ENCODE measurements at places on chromosomes 1 and 21.

- no peak for DNase-seq
Measured at GRCh38 chr1:2561446-2561845, 5.3 kb downstream of the TNFRSF14 start.

GRCh38 chr1:2800664-2801045 is 838 bp downstream of the TTC34 start:
- DNase-seq: no peak

DNA sequence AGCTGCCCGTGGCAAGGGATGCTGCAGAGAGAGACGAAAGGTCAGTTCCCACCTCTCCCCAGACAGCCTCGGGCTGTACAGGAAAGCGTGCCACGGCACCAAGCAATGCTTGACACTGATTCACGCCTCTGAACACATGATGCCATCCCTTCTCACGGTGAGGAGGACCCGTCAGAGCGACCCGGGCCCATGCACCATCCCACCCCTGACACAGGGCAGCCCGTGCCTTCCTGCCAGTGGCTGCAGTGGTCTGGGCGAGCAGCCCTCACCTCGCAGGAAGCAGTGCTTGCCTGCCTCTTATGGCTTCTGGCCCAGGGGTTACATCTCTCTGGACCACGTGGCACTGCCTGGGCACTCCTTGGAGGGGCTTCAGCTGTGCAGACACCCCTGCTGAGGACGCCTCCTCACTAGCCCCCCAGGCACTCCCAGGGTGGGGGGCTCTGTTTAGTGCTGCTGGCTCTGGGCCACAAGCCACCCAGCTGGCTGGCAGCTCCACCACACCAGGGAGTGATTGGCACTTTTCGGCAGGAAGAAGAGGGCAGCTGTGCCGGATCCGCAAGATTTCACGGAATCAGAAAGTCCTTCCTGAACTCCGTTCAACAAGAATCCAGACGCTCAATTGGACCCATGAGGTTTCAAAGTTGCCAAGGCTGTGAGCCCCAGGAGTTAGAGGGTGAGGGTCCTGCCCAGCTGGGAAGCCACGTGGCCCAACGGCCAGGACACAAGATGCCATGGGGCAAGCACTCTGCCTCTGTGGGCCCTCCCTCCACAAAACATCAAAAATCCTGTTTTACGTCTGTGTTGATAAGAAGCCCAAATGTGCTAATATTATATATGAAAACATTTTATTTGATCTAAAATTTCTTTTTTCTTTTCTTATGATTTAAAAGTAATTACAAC is 34.8 kb upstream of the SLC19A1 start:
- DNase-seq: no peak

DNA sequence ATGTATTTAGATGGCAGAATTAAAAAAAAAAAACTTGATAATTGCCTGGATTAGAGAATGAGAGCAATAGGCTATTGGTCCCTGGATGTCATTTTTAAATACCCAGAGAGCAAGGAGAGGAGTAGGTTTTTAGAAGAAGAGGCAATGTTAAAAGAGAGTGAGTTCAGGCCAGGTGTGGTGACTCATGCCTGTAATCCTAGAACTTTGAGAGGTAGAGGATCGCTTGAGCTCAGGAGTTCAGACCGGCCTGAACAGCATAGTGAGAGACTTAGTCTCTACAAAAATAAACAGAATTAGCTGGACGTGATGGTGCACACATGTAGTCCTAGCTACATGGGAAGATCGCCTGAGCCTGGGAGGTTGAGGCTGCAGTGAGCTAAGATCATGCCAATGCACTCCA is 15.9 kb upstream of the MUTYH start:
- no peak for DNase-seq

DNA sequence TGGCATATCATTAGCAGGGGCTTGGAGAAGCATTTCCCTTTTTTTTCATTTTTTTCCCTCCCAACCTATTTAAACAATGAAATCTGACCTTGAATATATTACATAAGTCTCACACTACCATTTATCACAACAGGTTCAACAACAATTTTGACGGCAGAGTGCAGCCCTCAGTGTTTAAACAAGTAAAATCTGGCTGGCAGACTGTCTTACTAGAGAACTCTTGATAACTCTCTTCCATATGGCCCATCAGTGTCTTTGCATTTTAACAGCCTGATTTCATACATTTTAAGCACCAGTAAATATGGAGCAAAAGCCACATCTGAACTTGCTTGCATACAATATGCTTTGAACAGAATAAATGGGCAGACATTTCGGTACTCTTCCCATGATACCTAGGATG is 213.0 kb downstream of the KCTD3 start:
- DNase-seq: no peak

DNA sequence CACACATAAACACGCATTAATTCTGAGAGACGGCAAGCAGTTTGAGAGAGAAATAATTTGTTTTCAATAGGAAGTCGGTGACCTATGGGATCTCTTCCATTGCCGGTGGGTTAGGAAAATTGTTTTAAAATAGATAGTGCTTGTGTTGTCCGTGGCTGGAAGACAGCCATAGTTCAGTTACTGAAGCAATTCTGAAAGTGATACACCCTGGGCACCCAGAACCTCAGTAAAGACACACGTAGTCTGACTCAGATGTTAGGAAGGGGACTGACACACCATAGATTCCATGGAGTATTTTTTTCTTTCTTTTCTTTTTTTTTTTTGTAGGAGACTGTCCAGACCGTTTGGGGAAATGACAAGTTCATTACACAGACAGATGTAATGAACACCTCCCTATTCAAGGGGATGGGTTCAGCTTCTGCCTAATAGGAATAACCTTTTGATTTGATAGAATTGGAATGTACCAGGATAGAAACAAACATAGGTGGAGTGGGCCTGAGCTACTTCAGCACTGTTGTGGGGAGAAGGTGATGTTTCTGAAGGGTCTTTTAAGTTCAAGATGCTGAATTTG is 1.6 kb downstream of the C1orf21 start:
- DNase-seq: no peak

GRCh38 chr1:198969981-198970380 is 331.1 kb downstream of the PTPRC start:
- no peak for DNase-seq

DNA sequence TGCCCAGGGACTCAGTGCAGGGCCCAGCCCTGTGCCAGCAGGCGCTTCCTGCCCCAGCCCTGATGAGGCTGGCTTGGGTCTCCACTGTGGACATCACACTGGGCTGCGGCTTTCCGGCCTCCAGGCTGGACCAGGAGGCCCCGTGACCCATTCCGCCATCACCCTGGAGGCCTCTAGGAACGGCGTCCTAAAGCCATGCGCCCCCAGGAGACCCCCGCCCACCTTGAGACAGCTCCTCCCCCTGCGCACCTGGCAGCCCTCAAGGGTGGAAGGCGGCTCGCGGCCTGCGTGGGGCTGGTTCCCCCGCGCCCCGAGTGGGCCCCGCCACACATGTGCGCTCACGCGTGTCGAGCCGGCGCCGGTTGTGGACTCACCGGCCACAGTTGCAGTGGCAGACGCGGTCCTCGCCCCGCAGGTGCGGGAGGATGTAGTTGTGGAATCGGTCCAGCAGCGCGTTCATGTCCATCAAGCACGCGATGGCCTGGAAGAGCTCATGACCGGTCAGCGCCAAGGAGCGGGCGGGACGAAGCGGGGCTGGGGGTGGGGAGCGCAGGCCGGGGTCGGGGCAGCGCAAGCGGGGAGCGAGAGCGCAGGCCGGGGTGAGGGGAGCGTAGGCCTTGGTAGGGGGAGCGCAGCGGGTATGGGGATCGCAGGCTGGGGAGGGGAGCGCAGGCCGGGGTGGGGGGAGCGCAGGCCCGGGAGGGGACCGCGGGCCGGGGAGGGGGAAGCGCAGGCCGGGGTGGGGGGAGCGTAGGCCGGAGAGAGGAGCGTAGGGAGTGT is 924 bp downstream of the TMEM240 start:
- DNase-seq: no peak

- no peak for DNase-seq
Measured at GRCh38 chr1:241310451-241310850, 46.6 kb downstream of the RGS7 start.
